ENCODE measurements at places on chromosomes 7 and 10.

- no peak for DNase-seq
These were observed 449.0 kb downstream of the ETV1 start for GRCh38 chr7:13540429-13540828.

- DNase-seq, result no peak
These were observed at the start of gene SLC39A12 for GRCh38 chr10:17951868-17952371. Gene SLC39A12 (plus strand): TSS chr10:17951918. CDS start chr10:17953277, 1,359 bp downstream.

DNA sequence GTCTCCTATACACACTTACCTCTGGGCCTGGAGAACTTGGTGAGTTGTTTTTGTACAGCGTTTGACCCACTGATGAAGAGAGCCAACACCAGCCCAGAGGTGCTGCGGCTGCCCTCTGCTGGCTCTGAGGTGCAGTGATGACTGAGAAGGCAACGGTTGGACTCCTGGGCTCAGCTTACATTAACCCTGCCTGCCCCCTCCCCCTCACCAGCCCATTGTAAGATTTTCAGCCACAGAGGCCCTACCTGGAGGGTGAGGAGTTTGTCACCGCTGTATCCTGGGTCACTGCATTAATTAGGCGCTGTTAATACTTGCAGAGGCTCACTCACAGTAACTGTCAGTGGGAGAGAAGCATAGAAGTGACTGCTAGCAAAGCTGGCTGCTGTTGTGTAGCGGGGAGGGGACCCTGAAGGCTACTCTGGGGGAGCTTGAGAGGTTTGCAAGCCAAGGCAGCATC, 19.0 kb upstream of the ANKRD2 start:
- peak; percentile 39 for DNase-seq

GRCh38 chr7:26965724-26966123, 101.3 kb upstream of the SKAP2 start:
- DNase-seq, result no peak

- no peak for DNase-seq
These were observed 120.1 kb upstream of the SLC13A1 start for GRCh38 chr7:123319911-123320310.

- DNase-seq, result no peak
These were observed 29.5 kb downstream of the EGFR start for GRCh38 chr7:55048221-55048859.

DNA sequence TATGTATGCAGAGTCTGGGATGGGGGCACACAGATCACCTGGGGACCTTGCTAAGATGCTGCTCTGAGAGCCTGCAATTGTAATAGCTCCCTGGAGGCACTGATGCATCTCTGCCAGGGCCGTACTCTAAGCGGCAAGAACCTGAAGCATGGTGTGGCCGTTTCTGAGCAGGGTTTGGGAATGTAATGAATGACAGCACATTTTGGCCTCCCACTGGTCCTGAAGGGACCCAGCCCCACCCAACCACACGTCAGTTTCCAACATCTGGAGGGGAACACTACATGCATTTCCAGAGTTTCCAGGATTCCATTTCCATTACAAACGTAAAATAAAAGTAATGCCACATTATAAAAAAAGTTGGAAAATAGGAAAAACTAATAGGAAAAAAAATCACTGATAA, 14.0 kb downstream of the ZCCHC24 start:
- DNase-seq, result no peak

DNA sequence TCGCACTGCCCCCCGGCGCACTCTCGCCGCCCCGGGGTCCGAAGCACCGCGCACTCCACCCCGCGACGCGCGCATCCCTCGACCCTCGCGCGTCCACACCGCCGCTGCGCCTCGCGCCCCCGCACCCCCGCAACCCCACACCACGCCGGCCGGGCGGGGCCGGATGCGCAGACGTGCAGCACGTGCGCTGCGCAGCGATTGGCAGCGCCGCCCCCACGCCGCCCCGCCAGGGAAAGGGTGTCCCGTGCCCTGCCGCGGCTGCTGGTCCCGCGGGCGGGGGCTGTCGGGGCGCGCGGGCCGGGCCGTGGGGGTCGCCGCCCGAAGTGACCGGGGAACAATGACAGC, 53.7 kb upstream of the KDM7A start:
- no peak for DNase-seq

GRCh38 chr10:52391927-52392602, 78.0 kb downstream of the DKK1 start:
- no peak for DNase-seq

- no peak for DNase-seq
These were observed 82.7 kb downstream of the ZRANB1 start for GRCh38 chr10:125024497-125025234.

DNA sequence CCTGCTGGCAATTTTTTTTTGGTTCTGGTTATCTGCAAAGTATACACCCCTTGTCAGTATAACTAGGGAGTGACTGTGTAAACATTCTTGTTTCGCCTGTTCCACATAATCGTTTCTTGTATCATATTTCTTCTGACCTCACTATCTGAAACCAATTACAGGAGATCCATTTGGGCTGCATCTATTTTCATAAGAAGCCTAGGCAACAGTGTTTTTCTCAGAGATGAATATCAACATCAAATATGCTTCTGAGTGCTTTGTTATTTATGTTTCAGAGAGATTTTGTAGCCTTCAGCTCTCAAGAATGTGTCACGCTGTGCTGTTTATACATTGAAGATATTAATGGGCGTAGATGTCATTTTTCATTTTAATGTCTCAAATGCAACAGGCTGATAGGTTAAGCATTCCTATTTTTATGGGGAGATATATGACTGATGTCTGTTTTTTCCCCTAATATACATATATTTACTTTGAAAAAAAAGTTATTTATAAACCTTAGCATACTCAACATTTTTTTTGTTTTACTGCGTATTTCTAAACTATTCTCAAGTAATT, 115.5 kb downstream of the FOXP2 start:
- no peak for DNase-seq

DNA sequence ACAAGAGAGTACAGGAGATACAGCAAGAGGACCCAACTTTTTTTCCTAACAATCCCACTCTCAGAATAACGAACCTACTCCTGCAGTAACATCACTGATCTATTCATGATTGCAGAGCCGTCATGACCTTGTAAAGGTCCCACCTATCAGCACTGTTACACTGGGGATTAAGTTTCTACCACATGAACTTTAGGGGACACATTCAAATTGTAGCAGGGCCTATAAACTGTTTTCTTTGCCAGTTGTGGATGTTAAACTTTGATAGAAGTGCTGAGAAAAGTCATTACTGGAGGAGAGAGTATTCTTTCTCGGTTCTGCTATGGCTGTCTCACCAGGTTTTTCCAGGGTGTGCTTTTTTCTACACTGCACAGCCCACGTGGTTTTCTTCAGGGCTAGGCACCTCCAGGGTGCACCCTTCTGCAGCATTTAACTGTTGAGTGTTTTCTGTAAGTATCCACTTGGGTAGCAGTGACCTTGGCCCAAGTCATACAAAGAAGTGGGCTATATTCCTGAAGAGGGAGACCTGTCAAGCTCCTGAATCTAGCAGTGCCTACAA, 131.6 kb upstream of the AHR start:
- no peak for DNase-seq

DNA sequence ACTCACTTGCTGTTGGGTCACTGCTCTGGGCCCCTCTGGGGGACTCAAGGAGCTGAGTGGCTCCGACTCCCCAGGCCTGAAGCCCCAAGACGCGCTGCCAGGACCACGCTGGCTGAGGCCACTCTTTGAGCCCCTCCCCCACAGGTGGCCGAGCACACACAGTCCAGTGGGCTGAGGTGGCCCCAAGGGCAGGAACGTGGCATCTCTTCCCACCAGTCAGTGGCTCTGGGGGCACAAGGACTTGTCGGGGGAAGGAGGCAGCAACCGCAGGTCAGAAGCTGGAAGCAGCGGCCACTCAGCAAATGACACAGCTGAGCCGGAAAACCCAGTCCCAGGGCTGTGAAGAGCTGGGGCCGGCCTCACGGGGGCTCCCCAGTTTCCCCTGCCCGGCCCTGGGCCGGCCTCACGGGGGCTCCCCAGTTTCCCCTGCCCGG, 24.1 kb downstream of the GRIFIN start:
- no peak for DNase-seq

- no peak for DNase-seq
These were observed 139.6 kb upstream of the UNC5B start for GRCh38 chr10:71072823-71073210.

- no peak for DNase-seq
These were observed 771.4 kb downstream of the LRMDA start for GRCh38 chr10:76202777-76203176.

DNA sequence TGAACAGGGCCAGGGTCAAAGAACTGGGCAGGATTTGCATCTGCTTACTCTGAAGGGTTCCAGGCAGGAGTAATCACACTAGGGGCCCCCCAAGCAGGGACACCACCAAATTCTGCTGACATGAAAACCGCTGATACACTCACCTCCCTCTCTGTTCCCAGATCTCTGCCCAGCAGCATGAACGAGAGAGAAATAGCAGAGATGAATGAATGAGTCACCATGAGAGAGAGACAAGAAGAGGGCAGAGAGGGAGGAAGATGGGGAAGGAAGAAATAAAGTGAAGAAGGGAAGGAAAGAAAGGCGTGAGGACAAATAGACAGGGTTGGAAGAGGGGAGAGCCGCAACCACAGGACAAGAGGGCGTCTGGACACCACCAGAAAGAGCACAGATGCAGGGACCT, 285.9 kb upstream of the NEBL start:
- DNase-seq, result no peak

DNA sequence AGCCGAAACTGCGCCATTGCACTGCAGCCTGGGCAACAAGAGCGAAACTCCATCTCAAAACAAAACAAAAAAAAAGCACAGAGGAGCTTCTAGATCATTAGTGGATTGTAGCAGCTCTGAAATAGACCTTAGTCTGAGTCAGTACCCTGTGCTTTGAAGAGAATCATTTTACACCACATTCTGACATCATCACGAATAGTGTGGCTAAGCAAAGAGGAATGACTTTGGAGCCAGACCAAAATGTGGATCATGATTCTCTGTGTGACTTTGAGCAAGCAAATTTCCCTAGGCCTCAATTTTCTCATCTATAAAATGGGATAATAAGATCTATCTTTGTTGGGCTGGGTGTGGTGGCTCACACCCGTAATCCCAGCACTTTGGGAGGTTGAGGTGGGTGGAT, 618.9 kb downstream of the CALN1 start:
- DNase-seq, result no peak

DNA sequence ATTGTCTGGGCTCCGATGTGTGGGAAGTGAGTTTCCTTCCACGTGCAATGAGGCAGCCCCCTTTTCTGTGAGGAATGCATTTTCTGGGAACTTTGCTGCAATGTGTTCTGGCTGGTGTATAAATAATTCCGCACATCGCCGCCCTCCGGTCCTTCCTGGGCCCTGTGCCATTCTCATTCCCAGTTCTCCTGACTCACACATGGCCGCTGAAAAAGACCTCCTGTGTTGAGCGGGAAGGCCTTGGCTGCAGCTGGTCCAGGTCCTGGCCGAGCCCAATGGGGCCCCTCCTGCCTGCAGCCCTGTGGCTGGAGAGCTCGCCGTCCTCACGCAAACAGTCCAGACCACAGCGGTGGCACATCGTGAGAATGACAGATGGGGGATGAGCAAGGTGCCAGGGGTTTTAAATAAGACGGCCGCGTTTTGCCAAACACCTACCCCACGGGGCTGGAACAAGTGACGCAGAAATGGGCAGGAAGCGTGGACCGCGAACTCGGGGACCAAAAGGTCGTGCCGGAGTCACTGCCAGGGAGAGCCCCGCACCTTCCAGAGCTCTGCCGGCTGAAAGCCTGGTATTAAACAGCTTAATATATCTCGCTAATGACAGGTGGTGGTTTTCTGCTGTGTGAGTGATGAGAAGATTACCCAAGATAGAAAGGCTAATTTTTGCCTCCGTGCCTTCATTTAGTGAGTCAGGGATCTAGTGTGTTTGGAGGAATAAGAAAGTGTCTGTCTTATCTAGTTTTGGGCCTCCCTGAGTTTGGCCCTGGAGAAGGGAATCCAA, 37.0 kb downstream of the FAM20C start:
- DNase-seq, result no peak

DNA sequence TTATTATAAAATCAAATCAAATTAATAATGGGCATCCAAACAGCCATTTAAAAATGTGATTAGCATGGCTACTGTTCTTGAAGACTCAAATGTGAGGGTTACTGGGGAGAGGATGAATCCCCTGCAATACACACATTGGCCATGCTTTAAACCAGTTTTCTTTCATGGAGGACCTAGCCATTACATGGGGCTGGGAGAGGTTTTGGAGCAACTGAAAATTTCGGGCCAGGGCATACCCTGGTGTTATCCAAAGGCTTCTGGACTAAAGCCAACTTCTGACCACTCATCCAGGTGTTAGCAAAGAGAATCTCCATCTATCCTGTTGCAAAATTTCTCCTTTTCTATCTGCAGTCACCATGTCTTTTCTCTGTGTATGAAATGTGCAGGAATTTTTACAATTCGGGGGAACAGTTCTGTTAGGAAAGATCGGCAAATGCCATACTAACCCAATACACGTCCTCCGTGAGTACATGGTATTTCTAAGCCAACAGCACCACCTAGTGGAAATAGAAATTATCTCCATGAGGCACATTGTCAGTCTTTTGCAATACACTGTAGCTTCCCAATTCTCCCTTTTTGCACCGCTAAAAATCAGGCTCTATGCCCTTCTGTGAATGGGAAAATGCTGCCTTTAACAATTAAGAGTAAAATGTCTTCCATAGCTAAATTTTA, 47.0 kb upstream of the ZNF107 start:
- no peak for DNase-seq

DNA sequence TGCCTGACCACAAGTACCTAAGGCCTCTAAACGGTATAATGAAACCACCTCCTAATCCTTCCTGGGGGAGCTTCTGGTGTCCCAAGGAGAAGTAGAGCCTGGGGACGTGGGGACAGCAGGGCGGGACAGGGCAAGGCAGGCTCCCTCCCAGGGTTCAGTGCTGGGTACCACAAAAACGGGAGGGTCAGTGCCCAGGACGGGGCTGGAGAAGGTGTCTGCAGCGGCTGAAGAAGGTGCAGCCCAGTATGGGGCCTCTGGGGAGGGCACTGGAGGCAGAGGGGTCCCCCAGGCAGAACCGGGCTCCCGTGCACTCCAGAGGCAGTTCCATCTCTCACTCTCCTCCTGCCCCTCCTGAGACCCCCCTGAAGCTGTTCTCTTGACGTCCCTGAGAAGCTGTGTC, 46.2 kb downstream of the DPYSL4 start:
- DNase-seq, result no peak

- DNase-seq, result no peak
These were observed 77.5 kb upstream of the SORCS3 start for GRCh38 chr10:104563548-104563947.

DNA sequence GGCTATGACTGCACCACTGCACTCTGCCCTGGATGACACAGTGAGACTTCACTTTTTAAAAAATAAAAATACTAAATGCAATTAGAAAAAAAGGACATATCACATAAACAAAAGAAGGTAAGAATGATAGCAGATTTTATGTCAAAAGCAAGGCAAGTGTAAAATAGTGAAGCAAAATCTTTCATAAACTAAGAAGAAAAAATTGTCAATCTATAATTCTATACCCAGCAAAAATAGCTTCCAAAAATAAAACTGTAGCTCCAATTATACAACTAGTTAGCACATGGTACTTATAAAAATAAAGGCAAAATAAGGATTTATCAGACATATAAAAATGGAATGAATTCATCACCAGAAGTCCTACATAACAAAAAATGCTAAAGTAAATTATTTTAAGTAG, 85.4 kb upstream of the SVIL start:
- DNase-seq, result no peak

Measured in NCI-H187 (cell line).